ENCODE measurements at places on chromosomes 6 and 20.

- DNase-seq = no peak
Measured at GRCh38 chr20:19376451-19377229, 164.2 kb downstream of the SLC24A3 start.

- peak; percentile 57 for DNase-seq
Measured at GRCh38 chr6:31057426-31058003, 47.2 kb downstream of the MUC22 start.

GRCh38 chr6:75492386-75493153 is 1.0 kb downstream of the FILIP1 start:
- no peak for DNase-seq

DNA sequence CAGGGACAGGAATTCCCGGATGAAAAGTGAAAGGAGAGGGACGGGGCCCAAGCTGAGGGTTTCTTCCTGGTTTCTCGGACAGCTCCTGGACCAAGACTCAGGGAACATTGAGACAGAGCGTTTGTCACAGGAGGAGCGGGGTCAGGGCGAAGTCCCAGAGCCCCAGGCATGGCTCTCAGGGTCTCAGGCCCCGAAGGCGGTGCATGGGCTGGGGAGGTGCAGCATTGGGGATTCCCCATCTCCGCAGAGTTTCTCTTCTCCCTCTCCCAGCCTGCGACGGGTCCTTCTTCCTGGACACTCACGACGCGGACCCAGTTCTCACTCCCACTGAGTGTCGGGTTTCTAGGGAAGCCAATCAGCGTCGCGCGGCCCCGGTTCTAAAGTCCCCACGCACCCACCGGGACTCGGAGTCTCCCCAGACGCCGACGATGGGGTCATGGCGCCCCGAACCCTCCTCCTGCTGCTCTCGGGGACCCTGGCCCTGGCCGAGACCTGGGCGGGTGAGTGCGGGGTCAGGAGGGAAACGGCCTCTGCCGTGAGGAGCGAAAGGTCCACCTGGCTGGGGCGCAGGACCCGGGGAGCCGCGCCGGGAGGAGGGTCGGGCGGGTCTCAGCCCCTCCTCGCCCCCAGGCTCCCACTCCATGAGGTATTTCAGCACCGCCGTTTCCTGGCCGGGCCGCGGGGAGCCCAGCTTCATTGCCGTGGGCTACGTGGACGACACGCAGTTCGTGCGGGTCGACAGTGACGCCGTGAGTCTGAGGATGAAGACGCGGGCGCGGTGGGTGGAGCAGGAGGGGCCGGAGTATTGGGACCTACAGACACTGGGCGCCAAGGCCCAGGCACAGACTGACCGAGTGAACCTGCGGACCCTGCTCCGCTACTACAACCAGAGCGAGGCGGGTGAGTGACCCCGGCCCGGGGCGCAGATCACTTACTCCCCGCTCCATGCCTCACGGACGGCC is 54.6 kb upstream of the POLR1H start:
- no peak for DNase-seq

GRCh38 chr6:148461986-148462577 is 119.4 kb downstream of the SASH1 start:
- no peak for DNase-seq

DNA sequence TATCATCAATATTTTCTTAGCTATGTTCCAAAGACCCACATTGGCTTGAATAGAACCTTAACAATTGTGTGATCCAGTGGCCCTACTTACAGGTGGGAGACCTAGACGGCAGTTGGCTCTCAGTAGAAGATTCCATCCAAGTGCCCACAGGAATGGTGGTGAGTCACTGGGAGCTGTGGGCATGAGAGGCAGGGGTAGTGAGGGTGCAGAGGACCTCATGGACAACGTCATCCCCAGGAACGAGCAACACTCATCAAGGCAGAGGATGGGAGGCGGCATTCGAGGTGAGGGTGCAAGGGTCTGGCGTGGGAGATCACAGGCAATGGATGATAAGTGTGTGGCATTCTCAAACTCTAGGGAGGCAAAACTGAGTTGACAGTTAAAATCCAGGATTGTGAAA is 17.5 kb upstream of the SPO11 start:
- no peak for DNase-seq

- no peak for DNase-seq
Measured at GRCh38 chr6:5998236-5998635, 8.5 kb downstream of the NRN1 start.

GRCh38 chr20:8764344-8764962 is 304.4 kb upstream of the PLCB4 start:
- DNase-seq = peak; percentile 13

- DNase-seq = no peak
Measured at GRCh38 chr6:97222903-97223302, 60.1 kb downstream of the MMS22L start.

GRCh38 chr6:148967541-148967956 is 220.7 kb downstream of the UST start:
- no peak for DNase-seq

GRCh38 chr6:84072442-84072997 is 38.9 kb downstream of the MRAP2 start:
- no peak for DNase-seq

DNA sequence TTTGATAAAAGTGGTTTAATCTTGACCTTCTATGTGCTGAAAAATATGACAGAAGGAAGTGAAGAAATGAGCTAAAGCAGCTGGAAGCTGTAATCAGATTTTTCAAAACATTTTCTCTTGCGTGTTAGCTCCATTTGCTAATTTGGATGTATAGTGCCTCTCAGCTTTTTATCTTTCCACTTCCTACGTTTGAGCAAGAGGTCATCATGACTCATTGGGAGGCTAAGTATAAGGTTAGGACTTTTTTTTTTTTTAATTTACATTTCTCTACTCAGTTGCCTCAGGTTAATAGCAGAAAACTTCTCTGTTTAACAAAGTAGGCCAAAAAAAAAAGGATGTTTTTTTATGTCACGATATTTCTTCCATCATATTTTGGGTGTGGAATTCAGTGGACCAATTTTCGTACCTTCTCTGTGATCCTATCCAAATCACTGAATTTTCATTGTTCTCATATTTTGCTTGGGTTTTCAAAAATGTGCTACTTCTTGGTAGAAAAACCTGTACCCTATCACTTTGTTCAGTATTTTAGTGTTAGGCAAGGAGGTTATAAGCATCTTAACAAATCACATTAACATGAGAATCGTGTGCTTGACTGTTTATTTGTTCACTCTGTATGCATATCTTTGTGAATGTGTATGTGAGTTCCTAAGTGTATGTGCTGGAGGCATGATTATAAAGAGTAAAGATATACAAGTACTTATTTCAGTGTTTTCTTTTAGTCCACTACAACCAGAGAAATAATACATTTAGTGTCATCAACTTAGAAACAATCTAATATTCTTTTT is 1028.3 kb upstream of the EYS start:
- peak; percentile 2 for DNase-seq

- no peak for DNase-seq
Measured at GRCh38 chr6:138287144-138287955, 69.1 kb upstream of the PBOV1 start.

DNA sequence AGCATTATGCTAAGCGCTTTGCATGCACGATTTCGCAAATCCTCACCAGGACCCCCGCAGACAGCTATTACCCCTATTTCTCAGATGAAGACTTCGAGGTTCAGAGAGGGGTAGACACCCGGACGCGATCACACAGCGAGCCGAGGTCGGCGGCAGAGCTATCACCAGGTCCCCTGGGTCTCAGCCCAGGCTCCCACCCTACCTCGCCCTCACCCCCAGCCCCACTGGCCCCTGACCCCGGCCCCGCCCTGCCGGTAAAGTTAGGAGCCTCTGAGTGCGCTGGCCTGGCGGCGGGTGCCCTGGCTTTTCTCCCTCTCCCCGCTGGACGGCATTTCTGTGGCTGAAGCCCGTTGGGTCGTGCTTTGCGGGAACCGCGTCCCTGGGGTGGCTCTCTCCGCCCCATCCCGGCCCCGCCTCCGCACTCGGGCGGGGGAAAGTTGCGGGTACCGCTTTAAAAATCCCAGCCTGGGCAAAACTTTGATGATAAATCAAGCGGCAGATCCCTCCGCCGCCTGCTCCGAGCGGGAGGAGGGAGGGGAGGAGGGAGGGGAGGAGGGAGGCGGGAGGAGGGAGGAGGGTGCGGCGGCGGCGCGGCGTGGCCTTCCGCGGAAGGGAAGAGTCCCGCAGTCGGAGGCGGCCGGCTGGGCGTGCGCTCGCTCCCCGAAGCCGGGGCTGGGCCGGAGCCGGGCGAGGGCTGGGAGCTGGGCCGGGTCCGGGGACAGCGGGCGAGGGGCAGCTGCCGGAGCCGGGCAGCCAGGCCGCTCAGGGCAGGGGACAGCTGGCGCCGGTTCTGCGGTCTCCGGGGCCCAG is at the start of gene VSTM2L:
Gene VSTM2L (plus strand): TSS at position 624 of the 810 bp plus-strand sequence. CDS start 224 bp downstream, outside the sequence.
- peak; percentile 18 for DNase-seq

DNA sequence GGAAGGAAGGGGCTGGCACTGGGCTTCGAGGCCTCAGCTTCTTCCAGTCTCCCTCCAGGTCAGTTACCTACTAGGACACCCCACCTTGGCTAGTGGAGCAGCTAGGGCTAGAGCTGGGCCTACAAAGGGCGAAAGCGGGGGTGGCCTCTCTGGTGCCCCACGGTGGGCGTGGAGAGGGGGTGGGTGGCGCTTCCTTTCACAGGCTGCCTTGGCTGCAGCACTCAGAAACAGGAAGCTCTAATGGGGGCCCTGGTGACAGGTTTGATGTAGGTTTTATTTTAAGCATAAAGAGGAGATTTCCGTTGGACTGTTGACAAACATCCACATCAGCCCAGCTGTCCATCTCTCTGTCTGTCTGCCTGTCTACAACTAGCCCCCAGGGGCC is 13.4 kb downstream of the FAM110A start:
- no peak for DNase-seq

GRCh38 chr6:15843226-15843625 is 180.4 kb upstream of the DTNBP1 start:
- DNase-seq = no peak

DNA sequence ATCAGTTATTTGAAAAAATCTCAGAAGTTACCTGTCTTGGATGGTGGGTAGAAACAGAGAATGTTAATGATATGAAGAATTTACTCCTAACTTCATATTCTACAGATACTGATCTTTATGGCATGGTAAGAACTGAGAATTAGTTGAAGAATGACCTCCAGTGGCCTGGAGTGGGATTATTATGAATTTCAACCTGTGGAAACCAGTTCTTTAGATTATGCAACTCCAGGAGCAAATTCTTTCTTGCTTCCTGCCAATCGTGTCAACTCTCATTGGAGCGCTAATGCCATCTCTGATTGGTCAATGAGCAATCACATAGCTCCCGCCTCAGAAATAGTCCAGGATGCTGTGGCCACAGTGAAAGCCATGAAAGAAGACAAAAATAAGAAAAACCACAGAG is 40.6 kb downstream of the LYRM2 start:
- DNase-seq = peak; percentile 67

GRCh38 chr20:49277786-49278035 is 146 bp downstream of the ZNFX1 start:
- no peak for DNase-seq

- no peak for DNase-seq
Measured at GRCh38 chr6:84772428-84773132, 8.2 kb upstream of the TBX18 start.

DNA sequence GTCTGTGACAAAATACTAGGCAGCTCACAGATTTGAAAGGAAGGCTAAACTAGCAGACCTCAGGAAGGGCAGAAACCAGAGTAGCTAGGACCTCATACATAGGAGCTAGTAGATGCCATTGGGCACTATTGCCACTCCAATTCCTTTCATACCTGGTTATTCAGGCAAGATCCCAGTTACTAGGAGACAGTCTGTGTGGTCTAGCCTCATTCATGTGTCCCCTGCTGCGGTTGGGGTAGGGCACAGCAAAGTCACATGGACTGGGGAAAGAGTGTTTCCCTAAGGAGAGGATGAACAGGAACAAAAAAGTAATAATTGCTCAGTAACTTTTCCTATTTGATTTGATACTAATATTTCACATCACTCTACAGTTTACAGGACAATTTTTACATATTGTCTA is 204.6 kb upstream of the HEY2 start:
- no peak for DNase-seq

DNA sequence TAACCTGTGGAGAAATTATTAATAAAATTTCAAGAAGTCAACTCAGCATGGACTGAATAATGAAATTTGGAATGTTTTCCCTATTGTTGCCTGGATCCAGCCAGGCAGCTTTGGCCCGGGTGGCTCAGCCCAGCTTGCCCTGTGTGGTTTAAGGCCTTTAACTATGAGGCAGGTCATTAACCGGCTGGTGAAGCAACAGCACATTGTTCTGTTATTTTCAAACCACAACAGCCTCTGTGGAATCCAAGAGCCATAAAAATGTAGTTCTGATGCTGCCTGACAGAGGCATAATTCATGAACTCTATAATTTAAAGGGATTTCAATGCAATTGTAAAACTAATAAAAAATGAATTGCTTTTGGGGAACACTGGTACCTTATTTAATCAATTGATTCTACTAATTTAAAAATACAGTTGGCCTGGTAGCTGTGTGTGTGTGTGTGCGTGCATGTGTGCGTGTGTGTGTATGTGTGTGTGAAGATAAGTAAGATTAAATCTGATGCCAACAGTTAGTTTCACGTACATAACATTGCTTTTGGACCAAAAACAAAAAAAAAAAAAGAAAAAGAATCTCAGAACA is 117.7 kb downstream of the RPS12 start:
- peak; percentile 19 for DNase-seq

- no peak for DNase-seq
Measured at GRCh38 chr20:4875578-4876067, 125.7 kb downstream of the SLC23A2 start.

GRCh38 chr6:82182756-82183155 is 64.8 kb downstream of the IBTK start:
- no peak for DNase-seq

All from A172 (cell line).